AG08396 (cell line): ENCODE measurements at places on chromosomes 2 and 18.

- peak; percentile 68 for DNase-seq
Observed at GRCh38 chr2:74037379-74037860, 52.7 kb downstream of the TET3 start.

DNA sequence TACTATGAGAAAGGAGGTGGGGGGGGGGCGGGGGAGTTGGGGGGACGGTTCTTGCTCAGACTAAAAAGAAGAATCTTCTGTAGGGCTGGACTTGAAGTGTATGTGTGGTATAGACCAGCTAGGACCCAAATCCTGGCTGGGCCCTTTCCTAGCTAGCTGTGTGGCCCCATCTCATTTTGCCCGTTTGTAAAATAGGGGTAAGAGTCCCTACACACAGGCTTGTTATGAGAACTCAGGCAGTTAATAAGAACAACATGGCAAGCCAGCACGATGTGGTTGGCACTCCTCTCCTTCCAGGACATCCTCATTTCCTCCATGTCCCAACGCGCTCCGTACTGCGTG is 1.1 kb downstream of the EVA1A start:
- no peak for DNase-seq

- no peak for DNase-seq
Observed at GRCh38 chr2:168596881-168597655, 141.0 kb downstream of the CERS6 start.

DNA sequence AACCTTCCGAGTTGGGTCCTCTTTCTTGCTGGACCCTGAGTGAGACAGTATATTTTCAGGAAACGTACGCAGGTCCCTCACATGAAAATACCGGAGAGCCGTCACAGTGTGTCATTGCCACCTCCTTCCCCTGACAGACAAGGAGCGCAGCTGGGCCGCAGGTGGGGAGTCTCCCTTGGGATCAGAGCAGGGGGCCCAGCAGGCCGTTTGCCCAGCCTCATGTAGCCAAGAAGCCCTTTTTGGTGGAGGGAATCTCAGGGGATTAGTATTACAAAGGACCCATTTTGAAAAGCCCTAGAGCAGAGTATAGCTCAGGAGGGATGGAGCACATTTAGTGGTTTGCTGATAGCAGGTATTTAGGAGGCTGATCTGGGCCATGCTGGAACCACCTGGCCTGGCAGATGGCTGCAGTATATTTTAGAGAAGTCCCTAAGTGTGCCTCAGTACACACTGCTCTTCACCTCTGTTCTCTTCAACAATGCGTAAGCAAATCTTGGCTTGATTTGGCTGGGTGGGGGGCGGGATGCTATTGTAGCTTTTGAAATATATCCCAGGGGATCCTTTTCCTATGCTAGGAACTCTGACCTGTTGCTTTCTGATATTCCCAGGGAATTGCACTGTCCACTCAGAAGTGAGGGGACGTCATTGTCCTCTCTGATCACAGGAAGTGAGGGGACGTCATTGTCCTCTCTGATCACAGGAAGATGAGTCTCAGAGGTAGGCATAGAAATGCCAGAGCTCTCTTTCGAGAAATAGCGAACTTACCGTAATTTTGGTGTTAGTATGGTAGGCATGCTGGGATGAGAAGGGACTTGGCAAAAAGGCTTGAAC is 171.9 kb downstream of the HRH4 start:
- DNase-seq: no peak

- DNase-seq: no peak
Observed at GRCh38 chr2:60352491-60353405, 200.7 kb downstream of the BCL11A start.

DNA sequence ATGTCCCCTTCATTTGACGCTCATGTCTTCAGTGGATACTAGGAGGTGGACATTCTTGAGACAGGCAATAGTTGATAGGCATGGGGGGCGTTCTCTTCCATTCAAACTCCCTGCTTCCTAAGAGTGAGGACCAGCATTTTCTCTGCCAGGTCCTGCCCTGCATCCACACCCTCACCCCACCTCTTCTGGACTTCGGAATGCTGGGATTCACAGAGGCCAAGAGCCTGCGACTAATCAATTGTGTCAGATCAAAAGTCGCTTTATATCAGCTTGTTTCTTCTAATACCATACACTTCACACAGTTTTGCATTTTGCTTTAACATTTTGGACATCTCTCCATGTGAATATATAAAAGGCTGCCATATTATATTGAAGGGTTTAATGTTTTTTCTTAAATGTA is 210.7 kb downstream of the CCDC102B start:
- DNase-seq: no peak

GRCh38 chr18:44716697-44717163 is 36.0 kb downstream of the SETBP1 start:
- no peak for DNase-seq
